ENCODE measurements at places on chromosomes 7 and 10.
A peak's percentile ranks its signal among the peaks of the same experiment; 100 is the strongest.

GRCh38 chr7:83105948-83106347 is 56.7 kb downstream of the PCLO start:
- DNase-seq = no peak

DNA sequence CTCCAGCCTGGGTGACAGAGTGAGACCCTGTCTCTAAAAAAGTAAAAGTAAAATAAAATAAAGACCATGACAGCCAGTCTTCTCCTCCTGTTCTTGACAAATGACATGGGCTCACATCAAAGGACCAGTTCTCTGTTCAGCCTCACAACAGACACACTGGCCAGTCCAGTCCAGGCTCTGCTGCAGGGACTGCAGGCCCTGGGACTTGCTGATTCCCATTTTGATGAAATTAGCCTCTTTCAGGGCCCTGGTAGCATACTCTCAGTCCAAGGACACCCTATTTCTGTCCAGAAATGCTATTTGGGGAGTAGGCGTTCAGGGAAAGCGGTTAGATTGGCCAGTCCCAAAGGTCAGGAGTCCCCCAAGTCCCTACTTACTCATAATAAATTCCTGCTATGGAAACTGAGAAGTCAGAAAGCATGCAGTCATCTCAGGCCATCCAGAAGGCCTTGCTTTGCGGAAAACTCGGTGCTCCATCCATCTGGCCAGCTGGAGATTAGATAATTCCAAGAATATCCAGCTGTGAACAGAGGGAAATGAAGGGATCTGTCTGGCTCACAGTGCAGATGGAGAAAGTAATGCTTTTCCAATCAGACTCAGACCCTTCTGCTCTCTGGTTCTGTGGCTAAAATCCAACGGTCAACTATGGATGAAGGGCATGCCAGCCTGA is 74.4 kb downstream of the RAB11FIP2 start:
- DNase-seq = no peak

DNA sequence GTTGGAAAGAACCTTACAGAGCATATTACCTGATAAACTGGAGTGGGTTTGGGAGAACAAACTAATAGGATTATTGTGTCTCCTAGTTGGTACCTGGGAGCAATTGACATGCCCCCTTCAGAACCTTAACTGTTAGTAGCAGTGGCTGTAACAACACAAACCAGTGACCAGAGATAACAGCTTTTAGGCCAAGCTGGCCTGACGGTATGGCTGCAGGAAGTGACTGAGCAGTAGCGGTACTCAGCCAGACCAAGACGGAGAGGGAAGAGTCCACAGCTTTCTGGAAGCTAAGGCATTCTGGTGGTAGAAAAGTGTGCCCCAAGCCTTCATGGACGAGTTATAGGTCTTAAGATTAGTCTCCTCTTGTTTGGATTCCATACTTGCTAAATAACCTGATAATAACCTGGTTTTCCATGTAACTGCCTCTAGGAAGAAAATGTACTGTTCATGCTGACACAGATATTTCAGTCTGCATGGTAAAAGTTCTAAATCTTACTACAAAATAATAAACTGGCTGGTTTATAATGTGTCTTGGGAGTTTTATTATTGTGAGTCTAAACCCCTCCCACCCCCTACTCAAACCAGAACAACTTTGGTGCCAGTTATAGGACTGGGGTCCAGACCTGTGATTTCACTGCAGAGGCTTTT is 11.3 kb downstream of the NOLC1 start:
- DNase-seq = no peak

DNA sequence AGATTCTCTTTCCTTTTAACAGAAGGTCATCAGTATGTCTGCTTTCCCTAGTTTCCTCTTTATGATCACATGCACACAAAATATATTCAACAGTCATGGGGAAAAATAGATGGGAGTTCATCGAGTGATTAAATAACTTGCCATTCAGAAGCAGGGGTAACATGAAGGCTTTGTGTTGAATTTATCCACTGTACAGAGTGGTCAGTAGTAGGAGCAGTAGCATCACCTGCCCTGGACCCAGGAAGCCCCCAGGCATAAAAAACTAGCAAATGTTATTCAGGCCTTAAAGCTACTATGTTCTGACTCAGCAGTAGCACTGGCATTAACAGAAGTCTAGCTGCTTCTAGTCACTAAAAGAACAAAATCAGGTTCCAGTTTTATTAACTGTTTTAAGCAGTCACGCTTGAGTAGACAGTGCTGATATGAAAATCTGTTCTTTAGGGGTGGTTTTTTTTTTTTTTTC is 31.4 kb upstream of the FAM133B start:
- DNase-seq = no peak

GRCh38 chr7:123797673-123798531 is 47.1 kb upstream of the HYAL4 start:
- no peak for DNase-seq

- DNase-seq = no peak
These were observed 10.8 kb upstream of the GATA3 start for GRCh38 chr10:8043569-8044306.

DNA sequence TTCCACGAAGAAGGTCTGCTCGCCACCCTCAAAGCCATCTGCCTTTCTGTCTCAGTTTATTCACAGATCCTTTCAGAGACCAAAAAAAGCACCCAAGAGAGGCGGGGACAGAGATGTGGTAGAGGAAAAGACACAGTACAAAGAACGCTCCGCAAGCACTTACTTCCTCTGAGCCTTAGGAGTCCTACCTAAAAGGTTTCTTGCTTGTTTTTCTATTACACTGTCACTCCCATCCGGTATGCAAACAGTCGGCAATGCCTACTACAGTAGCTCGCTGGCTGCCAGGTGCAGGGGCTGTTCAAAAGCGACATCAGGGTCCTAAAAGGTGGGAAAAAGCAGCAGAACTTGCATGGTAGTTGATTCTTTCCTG is 816 bp downstream of the TECPR1 start:
- no peak for DNase-seq

DNA sequence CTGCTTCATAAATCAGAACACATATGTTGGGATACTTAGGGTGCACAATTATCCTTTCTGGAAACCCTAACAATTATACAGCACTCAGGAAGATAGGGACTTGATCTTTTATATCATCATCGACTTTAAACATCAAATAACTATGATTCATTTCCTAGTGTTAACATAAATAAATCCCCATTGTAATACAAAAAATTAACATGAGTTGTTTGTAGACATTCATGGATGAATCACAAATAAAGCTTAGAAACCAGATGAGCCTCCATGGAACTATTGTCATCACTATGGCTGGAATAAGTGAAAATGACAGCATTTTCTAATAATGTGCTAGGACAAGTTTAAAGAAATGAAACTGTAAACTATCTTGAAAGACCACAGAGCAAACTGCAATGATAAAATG is 821.7 kb downstream of the GATA3 start:
- DNase-seq = no peak

DNA sequence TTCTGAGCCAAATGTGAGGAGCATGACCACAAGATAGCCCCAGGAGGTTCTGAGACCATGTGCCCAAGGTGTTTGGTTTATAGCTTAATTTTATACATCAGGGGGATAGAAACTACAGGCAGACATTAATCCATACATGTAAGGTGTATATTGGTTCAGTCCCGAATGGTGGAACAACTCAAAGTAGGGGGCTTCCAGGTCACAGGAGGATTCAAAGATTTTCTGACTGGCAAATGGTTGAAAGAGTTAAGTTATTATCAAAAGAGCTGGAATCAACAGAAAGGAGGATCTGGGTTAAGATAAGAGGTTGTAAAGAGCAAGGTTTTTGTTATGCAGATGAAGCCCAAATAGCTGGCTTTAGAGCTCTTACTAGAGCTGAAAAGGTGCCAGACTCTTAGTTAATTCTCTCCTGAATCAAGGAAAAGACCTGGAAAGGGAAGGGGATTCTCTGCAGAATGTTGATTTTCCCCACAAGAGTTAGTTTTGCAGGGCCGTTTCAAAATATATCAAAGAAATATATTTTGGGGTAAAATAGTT is 640.0 kb downstream of the IPMK start:
- DNase-seq = no peak

DNA sequence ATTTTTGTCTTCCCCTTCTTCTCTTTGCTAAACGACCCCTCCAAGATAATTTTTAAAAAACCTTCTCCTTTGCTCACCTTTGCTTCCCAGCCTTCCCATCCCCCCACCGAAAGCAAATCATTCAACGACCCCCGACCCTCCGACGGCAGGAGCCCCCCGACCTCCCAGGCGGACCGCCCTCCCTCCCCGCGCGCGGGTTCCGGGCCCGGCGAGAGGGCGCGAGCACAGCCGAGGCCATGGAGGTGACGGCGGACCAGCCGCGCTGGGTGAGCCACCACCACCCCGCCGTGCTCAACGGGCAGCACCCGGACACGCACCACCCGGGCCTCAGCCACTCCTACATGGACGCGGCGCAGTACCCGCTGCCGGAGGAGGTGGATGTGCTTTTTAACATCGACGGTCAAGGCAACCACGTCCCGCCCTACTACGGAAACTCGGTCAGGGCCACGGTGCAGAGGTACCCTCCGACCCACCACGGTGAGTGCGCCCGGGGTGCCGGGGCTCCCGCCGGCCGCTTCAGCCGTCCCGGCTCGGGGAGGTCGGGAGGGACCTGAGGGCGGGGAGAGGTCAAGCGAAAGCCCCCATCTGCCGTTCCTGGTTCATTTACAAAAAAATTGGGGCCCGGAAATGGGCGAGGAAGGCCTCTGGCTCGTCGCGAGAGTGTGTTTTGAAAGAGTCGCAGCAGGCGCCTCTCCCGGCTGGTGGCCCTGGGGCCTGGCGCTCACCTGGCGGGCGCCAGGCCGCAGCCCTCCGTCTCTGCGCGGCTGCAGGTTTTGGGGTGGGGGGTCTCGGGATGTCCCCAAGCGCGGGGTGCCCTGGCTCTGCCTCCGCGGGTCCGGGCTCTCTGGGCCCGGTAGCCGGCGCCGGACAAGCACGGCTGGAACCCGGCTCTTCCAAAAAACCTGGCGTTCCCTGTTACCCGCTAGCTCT is 1.2 kb downstream of the GATA3 start:
- no peak for DNase-seq

- peak; percentile 17 for DNase-seq
These were observed 123.6 kb downstream of the UBE2H start for GRCh38 chr7:129828989-129829736.

GRCh38 chr10:93146336-93146735 is 72.6 kb downstream of the CYP26A1 start:
- DNase-seq = no peak

GRCh38 chr7:26188206-26188956 is 12.2 kb downstream of the HNRNPA2B1 start:
- no peak for DNase-seq

DNA sequence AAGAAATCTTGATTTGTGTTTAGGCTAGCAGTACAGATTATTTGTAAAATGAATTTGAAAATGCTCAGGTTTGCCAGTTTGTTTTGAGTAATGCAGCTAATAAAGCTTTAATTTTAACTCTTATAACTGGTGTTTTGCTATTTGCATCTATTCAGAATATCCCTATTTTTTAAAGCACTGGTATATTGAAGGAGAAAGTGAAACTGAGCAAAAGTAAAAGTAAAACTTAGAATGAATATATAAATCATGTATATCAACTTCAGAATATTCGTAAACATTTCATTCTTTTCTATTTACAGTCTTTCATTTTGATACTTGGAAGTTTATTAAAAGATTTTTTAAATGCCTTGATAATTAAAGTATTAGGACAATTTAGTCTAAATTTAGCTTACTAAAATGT is 26.2 kb downstream of the TASOR2 start:
- no peak for DNase-seq

DNA sequence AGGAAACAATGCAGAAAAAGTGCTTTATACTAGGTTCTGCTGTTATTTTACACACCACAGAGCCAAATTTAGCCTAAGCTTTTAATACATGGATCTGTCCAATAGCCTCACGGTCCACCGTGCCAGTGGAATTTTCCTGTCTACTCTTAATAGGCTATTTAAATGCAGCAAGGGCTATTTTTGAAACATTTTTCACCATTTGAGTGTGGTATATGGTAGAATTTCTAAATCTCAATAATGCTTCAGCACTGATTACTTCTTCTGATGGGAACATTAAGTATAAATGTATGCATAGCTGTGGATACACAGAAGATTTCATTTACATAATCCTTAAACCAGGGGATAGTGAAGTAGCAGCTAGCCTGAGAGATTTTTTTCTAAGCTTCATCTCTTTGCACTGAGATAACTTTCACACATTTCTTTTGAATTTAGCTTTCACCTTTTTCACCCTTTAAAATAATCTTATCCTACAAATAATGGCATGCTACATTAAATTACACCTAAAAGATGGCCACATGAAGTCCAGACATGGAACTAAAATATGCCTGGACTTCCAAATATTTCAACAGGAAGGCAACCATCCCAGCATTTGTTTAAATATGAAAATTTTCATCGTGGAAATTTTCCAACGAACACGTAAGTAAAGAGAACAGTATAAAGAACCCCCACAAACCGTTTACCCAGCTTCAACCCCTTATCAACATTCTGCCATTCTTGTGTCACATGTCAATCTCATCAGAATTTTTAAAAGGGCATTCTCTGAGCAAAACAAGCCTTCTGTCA is 45.4 kb downstream of the AMPH start:
- no peak for DNase-seq

GRCh38 chr7:143359771-143360353 is 2.7 kb downstream of the FAM131B start:
- no peak for DNase-seq

DNA sequence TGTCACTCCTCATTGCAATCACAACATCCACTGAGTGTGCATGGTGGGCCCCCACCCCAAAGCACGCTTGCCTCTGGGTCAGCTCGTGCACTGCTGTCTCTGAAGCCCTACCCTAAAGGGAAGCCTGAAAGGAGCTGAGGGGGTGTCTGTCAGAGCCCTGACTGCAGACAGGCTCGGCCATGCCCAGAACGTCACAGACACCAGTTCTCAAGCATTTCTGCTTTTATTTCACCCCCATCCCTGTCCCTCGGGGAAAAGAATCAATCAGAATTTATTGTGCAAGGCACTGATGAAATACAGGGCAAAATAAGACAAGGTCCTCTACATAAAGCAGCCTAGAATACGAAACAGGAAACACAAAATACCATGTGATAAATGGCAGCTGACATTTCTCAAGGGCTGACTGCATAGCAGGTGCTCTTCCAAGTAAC is 231.8 kb downstream of the WDR37 start:
- DNase-seq = no peak

DNA sequence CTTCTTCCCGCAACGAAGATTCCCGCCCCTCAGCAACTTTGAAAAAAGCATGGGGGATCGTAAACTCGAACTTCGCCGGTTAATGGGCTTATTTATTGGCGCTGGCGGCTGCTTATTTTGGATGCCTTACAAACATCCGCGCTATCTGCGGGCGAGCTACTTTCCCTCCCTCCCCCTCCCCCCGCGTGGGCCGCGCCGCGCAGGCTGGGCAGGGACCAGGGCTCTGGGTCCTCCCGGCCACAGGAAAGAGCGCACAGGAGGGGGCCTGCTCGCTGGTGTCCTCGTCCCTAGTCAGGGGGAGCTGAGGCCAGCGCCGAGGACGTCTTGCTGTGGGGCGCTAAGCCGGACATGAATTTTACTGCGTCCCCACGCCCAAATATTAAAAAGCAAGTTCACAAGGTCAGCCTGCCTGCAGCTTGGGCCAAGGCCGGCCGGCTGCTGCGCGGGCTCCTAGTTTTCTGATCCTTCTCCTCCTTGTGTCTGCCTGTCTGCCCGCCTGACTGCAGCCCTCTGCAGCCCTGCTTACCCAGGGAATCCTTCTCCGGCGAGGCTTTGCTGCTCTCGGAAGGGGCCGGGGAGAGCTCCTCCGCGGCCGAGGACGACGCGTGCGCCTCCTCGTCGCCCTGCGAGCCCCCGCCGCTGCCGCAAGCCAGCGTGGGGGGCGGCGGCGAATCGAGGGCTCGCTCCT is 1.2 kb downstream of the HOXA10 start:
- DNase-seq = no peak

GRCh38 chr7:36736899-36737211 is 12.6 kb upstream of the AOAH start:
- DNase-seq = no peak

GRCh38 chr10:121036431-121036830 is 185.3 kb downstream of the WDR11 start:
- DNase-seq = no peak

All from stimulated activated CD8-positive, alpha-beta memory T cell treated with anti-CD3 and anti-CD28 coated beads, Interleukin-2, amount 100 ng/mL, for 48 hours (primary cell).